ENCODE measurements at places on chromosomes 13 and 19. TPM values are rescaled to one million over a fixed set of nuclear protein-coding genes. Genes with fewer than 3 reads are reported as not detected.

KLK14 gene
- not detected for total RNA-seq

CDX2 gene
- total RNA-seq, result not detected

GNG7 gene
- total RNA-seq, result 2.0 TPM

PSG11 gene
- total RNA-seq, result not detected

CCDC70 gene
- not detected for total RNA-seq

SLC46A3 gene
- 5.2 TPM for total RNA-seq

JSRP1 gene
- not detected for total RNA-seq

NKPD1 gene
- total RNA-seq, result 14.0 TPM

TTC9B gene
- total RNA-seq, result not detected

GGACT gene
- total RNA-seq, result 4.7 TPM

SSBP4 gene
- total RNA-seq, result 72.7 TPM

CXCL17 gene
- total RNA-seq, result 2.9 TPM

STOML3 gene
- total RNA-seq, result not detected

ZNF729 gene
- not detected for total RNA-seq

MAG gene
- total RNA-seq, result not detected

CPB2 gene
- not detected for total RNA-seq

TEX29 gene
- total RNA-seq, result 2.9 TPM

SPRYD7 gene
- total RNA-seq, result 5.4 TPM

ZNF20 gene
- 1.5 TPM for total RNA-seq

CEACAM8 gene
- not detected for total RNA-seq

GPR183 gene
- total RNA-seq, result 12.0 TPM

NXNL1 gene
- not detected for total RNA-seq

CD79A gene
- not detected for total RNA-seq

IRGQ gene
- 11.0 TPM for total RNA-seq

ZSCAN4 gene
- not detected for total RNA-seq

FAM216B gene
- not detected for total RNA-seq

PDX1 gene
- total RNA-seq, result not detected
